SJSA1 (cell line): ENCODE measurements at places on chromosomes 16 and 17. TPM values are rescaled to one million over a fixed set of nuclear protein-coding genes. Genes with fewer than 3 reads are reported as not detected.

The CA5A gene
- total RNA-seq, result not detected in 2 replicates

The KRTAP4-6 gene
- total RNA-seq, result not detected in 2 replicates

The CPHXL gene
- not detected in 2 replicates for total RNA-seq

The SPATA22 gene
- not detected in 2 replicates for total RNA-seq

The ALDH3A1 gene
- not detected in 2 replicates for total RNA-seq

The ACAP1 gene
- total RNA-seq, result not detected in 2 replicates

The C17orf78 gene
- total RNA-seq, result not detected in 2 replicates

The PIRT gene
- not detected in 2 replicates for total RNA-seq

The TRPV3 gene
- not detected in 2 replicates for total RNA-seq

The LPCAT2 gene
- total RNA-seq, result 0.47 TPM in 1 of 2 replicates, not detected in the other

The TBX4 gene
- total RNA-seq, result 0.05 TPM in 1 of 2 replicates, not detected in the other

The SULT1A3 gene
- total RNA-seq, result 3.6 and 5.8 TPM in 2 replicates

The QPRT gene
- 0.13 and 1.9 TPM in 2 replicates for total RNA-seq

The ACTG1 gene
- 9,784 and 9,807 TPM in 2 replicates for total RNA-seq

The UBALD1 gene
- total RNA-seq, result 6.1 and 9.6 TPM in 2 replicates

The RHBDL3 gene
- 0.63 and 1.2 TPM in 2 replicates for total RNA-seq

The AIPL1 gene
- total RNA-seq, result not detected in 2 replicates

The GGA2 gene
- 11.7 and 28.0 TPM in 2 replicates for total RNA-seq

The MVD gene
- total RNA-seq, result 38.4 and 42.6 TPM in 2 replicates

The SEZ6L2 gene
- total RNA-seq, result 13.2 and 13.8 TPM in 2 replicates

The NPIPA5 gene
- 3.2 and 15.1 TPM in 2 replicates for total RNA-seq

The KRTAP4-1 gene
- total RNA-seq, result not detected in 2 replicates

The GNG13 gene
- not detected in 2 replicates for total RNA-seq

The C16orf46 gene
- total RNA-seq, result 0.18 TPM in 1 of 2 replicates, not detected in the other

The ZP2 gene
- total RNA-seq, result not detected in 2 replicates

The ULK2 gene
- total RNA-seq, result 5.5 and 7.3 TPM in 2 replicates

The FBRS gene
- total RNA-seq, result 7.6 and 13.6 TPM in 2 replicates

The PIMREG gene
- 141 and 144 TPM in 2 replicates for total RNA-seq

The EFCAB3 gene
- total RNA-seq, result not detected in 2 replicates

The RAB40C gene
- total RNA-seq, result 10.2 and 17.8 TPM in 2 replicates

The HBA2 gene
- total RNA-seq, result not detected in 2 replicates

The CNGB1 gene
- 0.13 TPM in 1 of 2 replicates, not detected in the other for total RNA-seq

The MT4 gene
- not detected in 2 replicates for total RNA-seq

The THAP11 gene
- total RNA-seq, result 45.2 and 50.7 TPM in 2 replicates

The EVI2B gene
- 0.47 and 1.2 TPM in 2 replicates for total RNA-seq

The ZSCAN10 gene
- not detected in 2 replicates for total RNA-seq

The KRTAP2-2 gene
- total RNA-seq, result not detected in 2 replicates

The SLC5A11 gene
- 0.16 TPM in 1 of 2 replicates, not detected in the other for total RNA-seq

The OTOA gene
- not detected in 2 replicates for total RNA-seq

The NPIPB13 gene
- not detected in 2 replicates for total RNA-seq

The NPW gene
- total RNA-seq, result not detected in 2 replicates

The WNK4 gene
- 0.25 TPM in 1 of 2 replicates, not detected in the other for total RNA-seq
